ENCODE measurements at places on chromosomes 7 and 10.

DNA sequence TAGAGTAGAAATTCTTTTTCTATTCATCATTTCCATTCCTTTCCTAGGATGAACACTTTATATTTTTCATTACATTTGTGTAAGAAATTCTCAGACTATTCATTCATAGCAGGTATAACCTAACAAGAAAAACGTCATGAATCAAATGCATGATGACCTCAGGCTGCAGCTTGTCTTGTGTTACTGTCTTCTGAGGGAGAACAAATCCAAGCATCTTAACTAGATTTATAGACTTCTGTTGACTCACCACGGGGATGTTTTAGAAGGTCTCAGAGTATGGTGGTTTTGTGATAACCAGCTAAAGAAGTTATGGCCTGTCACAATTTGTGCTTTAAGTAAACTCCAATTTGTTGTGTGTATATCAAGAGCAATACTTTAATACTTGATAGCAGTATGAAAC lies 102.7 kb downstream of the ANKRD7 start:
- DNase-seq: no peak

- no peak for DNase-seq
Measured at GRCh38 chr10:72692994-72693781, 1.2 kb downstream of the MCU start.

DNA sequence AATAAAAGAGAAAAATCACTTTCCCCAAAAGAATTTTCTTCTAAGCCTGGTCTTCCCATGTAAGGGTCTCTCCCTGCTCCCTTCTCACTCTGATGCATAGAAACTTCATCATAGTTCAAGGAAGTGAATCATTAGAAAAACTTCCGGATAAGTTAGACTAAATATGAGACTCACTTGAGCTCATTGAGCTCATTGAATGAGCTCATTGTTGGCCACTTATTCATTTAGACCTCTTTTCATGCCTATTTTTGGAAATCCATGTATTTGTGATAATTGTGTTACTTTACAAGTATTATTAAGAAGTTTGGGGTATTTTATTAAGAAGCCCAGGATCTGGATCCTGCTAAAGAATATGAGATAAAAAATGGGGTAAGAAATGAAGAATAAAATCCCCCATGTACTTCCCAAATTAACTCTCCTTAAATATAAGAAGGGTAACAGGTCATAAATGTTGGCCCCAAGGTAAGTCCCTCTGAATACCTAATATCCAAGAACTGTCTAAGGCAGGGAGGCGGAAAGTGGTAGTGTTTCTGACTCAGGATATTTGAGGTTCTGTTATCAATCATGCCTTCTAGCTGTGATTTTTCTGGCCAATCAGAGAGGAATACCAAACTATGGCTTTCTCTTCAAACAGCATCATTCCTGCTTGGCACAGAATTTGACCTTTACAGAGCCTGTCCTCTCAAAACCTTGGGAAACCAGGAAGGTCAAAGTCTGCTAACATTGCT lies 236.5 kb upstream of the PTN start:
- DNase-seq: no peak

GRCh38 chr10:5550250-5550545 lies 25.4 kb downstream of the CALML3 start:
- DNase-seq: no peak

DNA sequence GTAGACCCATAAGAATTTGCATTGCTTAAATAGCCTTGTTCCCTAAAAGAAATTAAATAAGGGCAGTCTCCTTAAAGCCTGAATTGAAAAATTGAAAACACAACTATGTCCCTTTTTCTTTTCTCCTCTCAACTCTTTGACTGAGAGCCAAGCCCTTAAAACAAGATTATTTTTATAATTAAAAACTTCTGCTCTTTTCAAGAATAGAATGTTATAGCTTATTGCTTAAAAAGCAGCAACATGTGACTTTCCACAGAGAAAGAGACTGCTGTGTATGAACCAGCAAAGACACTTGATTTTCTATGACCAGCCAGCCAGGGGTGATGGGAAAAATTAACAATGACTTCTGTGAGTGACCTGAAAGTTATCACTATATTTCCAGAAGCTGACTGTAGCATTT lies 295.2 kb upstream of the CELF2 start:
- no peak for DNase-seq

DNA sequence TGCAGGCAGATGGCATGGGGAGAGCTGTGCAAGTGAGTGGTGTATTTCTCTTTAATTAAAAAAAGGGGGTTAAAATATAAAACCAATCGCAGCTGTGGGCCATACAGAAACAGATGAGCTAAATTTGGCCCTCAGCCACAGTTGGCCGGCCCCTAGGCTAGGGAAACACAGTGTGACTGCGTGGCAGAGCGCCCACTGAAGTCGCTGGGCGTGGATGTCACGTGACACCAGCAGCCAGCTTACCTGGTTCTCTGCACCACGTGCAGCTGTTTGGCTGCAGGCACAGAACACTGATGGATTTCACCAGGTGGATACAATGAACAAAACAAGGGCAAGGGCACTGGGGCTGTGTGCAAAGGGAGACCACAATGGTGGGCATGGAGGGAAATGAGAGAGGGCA lies 119.3 kb upstream of the ZNF746 start:
- no peak for DNase-seq
